ENCODE measurements at places on chromosomes 16 and 17. TPM values are rescaled to one million over a fixed set of nuclear protein-coding genes. Genes with fewer than 3 reads are reported as not detected.

DNA sequence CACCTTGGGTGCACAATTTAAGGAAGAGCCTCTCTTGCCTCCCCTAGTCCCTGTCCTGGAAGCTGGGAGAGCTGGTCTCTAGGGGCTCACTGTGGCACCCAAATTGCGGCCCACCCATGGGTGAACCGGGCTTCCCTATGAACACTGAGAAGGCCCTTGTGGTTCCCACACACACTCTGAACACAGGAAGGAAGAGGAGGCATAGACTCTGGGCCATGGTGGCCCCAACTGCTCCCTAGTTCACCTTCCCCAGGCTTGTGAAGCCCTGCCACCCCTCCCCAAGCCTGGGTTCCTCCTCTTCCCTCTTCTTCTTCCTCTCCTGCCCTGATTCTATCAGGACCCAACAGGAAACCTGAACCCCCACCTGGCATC lies 10.5 kb downstream of the SREBF1 start:
- no peak for DNase-seq
- 0 out of 2 replicates have a peak, but pooled peaks cover 5% of the 10 kb centered on the region for H3K36me3 ChIP-seq
- H3K4me1 ChIP-seq, result peaks cover 47% of the 10 kb centered on the region

DNA sequence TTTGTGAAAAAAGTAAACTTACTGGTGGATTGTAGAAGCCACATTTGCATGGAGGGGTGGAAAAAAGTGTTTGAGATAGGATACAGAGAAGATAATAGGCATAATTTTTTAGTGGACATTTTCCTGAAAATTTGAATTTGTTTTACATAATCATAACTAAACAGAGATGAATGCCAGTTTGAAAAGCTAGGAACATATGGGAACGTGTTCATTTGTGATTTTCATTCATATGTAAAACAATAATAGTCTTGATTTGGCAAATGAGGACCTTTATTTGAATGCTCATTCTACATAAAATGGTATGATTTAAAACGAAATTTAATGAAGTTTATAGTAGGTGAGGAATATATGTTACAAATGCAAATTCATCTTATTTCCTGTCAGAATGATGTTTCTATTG lies 263.9 kb downstream of the BCAS3 start:
- H3K27ac ChIP-seq, result no peak overlapping the region
- no peaks in the 10 kb centered on the region for H3K27me3 ChIP-seq
- H3K4me3 ChIP-seq, result no peak overlapping the region
- H3K36me3 ChIP-seq, result no peaks in the 10 kb centered on the region
- DNase-seq, result no peak
- no peaks in the 10 kb centered on the region for H3K4me1 ChIP-seq

GRCh38 chr17:78278139-78278741 lies 46.8 kb downstream of the TMEM235 start:
- no peaks in the 10 kb centered on the region for H3K27me3 ChIP-seq
- H3K27ac ChIP-seq, result no peak overlapping the region
- no peak overlapping the region for H3K4me3 ChIP-seq

GRCh38 chr17:83192161-83192788 lies 112.9 kb downstream of the METRNL start:
- no peak overlapping the region for H3K27ac ChIP-seq
- H3K27me3 ChIP-seq, result no peaks in the 10 kb centered on the region
- no peaks in the 10 kb centered on the region for H3K4me1 ChIP-seq
- H3K36me3 ChIP-seq, result no peaks in the 10 kb centered on the region
- DNase-seq, result no peak
- H3K4me3 ChIP-seq, result no peak overlapping the region

DNA sequence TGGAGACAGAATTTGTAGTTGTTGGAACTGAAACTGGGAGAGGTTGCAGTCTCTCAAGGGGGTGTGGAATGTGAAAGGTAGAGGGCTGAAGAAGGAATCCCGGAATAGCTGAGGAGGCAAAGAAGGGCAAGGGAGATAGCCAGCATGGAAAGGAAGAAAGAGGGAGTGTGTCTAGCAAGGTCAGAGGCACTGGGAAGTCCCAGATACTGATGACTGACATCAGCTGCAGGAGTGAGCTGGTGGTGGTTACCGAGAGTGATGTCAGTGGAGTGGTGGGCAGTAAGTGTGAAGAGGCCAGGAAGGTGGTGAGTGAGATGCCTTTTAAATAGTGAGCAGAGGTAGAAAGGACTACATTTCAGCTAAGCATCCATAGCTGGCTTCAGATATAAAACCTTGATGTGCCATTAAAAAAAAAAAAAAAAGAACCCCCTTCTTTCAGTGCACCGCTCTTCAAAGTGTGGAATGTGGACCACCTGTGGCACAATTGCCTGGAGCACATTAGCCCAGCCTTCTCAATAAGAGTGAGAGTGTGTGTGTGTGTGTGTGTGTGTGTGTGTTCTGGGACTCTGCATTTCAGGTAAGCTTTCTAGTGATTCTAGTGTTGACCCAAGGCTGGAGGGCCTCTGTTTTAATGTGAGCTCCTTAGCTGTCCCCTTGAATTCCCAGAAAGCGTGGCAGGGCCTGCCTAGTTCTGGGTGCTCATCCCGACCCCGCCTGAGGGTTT lies 8.5 kb downstream of the PRMT7 start:
- 0 out of 2 replicates have a peak, but pooled peaks cover 3% of the 10 kb centered on the region for H3K36me3 ChIP-seq
- H3K4me3 ChIP-seq, result no peak overlapping the region
- 0 out of 2 replicates have a peak, but pooled peaks cover 10% of the 10 kb centered on the region for H3K4me1 ChIP-seq
- no peak overlapping the region for H3K27ac ChIP-seq
- no peak for DNase-seq

DNA sequence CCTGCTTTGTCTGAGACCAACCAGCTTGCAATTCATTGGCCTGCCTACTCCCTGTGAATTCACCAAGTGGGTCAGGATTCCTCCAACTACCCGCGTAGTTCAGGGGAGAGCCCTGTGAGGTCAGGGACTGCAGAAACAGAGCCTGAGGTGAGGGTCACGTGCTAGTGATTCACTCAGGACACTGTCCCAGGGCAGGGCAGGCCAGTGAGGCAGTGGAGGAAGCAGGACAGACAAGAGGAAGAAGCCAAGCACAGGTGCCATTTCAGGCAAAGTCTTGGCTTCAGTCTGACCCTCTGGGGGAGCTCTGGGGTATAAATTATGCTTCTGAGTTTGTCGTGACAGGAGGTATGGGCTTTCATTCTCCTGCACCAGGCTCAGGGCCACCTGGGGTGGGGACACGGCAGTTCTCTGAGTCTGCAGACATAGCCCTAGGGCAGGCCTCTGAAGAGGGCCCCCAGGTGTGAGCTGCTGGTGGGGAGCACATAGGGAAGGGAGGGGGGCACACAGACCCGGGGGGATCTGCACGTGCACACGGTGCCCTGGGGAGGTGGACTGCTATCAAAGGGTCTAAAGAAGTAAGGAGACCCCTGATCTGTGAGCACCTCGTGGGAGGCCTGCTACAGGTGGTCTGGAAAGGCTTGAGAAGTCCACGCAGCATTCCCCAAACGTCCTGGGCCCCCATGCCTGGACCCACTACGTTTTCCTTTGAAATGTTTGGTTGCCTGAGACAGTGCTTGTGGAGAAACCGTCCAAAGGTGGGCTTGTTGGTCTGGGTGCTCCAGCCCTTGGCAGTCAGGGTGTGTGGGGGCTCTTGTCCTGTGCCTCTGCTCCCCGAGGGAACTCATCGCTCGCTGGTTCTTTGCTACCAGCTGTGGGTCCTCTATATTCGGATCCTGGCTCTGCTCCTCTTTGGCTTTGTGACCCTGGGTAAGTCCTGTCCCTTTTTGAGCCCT lies 46.4 kb downstream of the NKD1 start:
- no peak for DNase-seq
- H3K27ac ChIP-seq, result no peak overlapping the region
- no peaks in the 10 kb centered on the region for H3K36me3 ChIP-seq
- 0 out of 2 replicates have a peak, but pooled peaks cover 3% of the 10 kb centered on the region for H3K4me1 ChIP-seq

DNA sequence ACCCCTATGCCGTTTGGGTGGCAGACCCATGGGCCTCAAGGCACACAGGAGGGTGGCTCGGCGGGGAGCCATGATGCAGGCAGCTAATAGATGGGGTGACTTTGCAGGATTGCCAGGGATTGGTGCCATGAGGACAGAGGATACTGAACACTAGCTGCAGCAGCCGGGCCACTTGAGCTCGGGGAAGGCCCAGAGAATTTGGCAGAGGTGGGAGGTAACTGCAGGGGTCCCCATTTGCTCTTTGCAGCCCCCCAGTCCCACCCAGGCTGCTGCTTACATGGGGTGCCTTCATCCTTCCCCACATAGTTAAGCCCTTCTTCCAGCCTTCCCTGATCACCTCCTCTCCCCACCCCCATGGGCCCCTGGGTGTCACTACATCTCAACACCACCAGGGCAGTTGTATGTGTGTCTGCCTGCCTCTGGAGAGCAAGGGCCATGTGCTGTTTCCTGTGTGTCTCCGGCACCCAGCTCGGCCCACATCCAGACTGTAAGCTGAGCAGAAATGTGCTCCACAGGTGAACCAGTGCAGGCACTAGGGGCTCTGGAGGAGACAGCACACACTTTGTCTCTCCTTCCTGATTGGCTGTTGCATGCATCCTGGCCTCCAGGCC lies 52.0 kb downstream of the SREBF1 start:
- peak overlapping the region; percentile 87 for H3K4me3 ChIP-seq
- peak; percentile 54 for DNase-seq
- H3K27me3 ChIP-seq, result peaks cover 54% of the 10 kb centered on the region
- H3K4me1 ChIP-seq, result peaks cover 32% of the 10 kb centered on the region
- no peak overlapping the region for H3K27ac ChIP-seq

DNA sequence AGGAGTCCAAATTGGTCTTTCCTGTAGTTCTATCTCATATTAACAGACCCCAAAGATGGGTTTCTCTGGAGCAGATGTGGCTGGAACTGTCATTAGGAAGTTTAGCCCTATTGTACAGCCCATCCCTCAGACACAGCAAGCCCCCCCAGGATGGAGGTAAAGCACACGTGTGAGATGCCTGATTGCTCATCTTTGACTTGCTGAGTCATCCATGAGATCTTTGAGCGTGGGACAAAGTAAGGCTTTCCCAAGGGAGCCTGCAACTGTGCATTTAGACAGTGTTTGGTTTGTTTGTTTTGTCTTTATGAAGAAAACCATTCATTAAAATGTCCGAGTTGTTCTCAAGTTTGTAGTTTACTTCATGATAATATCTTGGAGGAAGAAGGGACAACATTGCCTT lies 145.3 kb upstream of the CDH13 start:
- no peaks in the 10 kb centered on the region for H3K36me3 ChIP-seq
- no peak overlapping the region for H3K4me3 ChIP-seq
- no peaks in the 10 kb centered on the region for H3K27me3 ChIP-seq
- H3K27ac ChIP-seq, result no peak overlapping the region
- DNase-seq, result no peak

- no peaks in the 10 kb centered on the region for H3K36me3 ChIP-seq
- H3K4me1 ChIP-seq, result no peaks in the 10 kb centered on the region
Observed at GRCh38 chr17:60473788-60474187, 51.5 kb downstream of the CHCT1 start.

DNA sequence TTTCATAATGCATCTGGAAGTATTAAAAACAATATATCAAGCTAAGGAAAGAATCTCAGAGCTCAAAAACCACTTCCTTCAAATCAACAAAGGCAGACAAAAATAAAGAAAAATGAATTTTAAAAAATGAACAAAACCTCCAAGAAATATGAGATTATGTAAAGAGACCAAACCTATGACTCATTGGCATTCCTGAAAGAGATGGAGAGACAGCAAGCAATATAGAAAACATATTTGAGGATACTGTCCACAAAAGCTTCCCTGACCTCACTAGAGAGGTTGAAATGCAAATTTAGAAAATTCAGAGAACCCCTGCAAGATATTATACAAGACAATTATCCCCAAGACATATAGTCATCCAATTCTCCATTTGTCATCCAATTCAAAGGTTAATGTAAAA lies 311.3 kb upstream of the SOX9 start:
- H3K27me3 ChIP-seq, result no peaks in the 10 kb centered on the region
- H3K27ac ChIP-seq, result no peak overlapping the region

DNA sequence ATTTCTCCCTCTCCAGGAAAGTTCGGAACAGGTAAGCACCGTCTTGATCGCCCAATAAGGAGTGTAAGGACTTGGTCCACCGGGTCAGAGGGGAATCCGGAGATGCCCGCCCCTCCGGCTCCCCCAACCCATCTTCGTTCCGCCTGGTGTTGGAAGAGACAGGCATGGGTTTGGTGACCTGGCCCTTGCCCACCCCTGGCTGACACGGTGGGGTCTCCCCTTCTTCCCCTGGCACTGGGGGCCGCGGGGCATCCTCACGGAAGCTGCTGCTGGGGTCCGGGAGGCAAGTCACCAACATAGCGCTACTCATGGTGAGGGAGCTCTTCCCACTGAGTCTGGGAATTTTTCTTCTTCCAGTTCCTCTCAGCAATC lies 3.2 kb downstream of the AXIN2 start:
- H3K27ac ChIP-seq, result no peak overlapping the region
- peaks cover 14% of the 10 kb centered on the region for H3K27me3 ChIP-seq
- peaks cover 26% of the 10 kb centered on the region for H3K4me1 ChIP-seq

DNA sequence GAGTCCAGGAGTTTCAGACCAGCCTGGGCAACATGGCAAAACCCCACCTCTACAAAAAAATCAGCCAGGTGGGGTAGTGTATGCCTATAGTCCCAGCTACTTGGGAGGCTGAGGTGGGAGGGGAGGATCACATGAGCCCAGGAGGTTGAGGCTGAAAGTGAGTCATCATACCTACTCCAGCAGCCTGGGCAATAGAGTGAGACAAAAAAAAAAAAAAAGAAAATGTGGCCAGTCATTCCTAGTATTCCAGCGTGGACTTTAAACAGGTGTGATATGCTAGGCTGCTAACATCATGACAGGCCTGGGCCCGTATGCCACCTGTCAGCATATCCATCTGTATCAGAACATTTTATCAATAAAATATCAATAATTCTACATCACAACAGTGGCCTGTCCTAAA lies 143.3 kb downstream of the AATF start:
- 0 out of 2 replicates have a peak overlapping the region, but pooled peaks have one; percentile 52 for H3K27ac ChIP-seq
- H3K4me3 ChIP-seq, result no peak overlapping the region
- no peak for DNase-seq
- no peaks in the 10 kb centered on the region for H3K4me1 ChIP-seq

Gene SDF2
- 32.5 TPM for total RNA-seq

Gene FOXK2
- 66.0 TPM for total RNA-seq

Gene SLC6A2
- total RNA-seq, result 0.27 TPM

Gene RGS9
- total RNA-seq, result 12.8 TPM

Gene C16orf89
- total RNA-seq, result 4.2 TPM

Gene KLHL10
- total RNA-seq, result 0.42 TPM

Gene CRYBA1
- total RNA-seq, result not detected
